Sigmoid colon (tissue), 7 donors: ENCODE measurements at places on chromosomes 6 and 20. TPM values are rescaled to one million over a fixed set of nuclear protein-coding genes. Genes with fewer than 3 reads are reported as not detected.

The LSM14B gene
- polyA plus RNA-seq: 16.9 TPM

The RBPJL gene
- polyA plus RNA-seq: not detected

The USP49 gene
- 0.60 TPM for polyA plus RNA-seq

The EBF4 gene
- polyA plus RNA-seq: 1.2 TPM

The CLPSL1 gene
- not detected for polyA plus RNA-seq

The SLC16A10 gene
- 1.2 TPM for polyA plus RNA-seq

The SNAP25 gene
- 6.8 TPM for polyA plus RNA-seq

The SCGN gene
- 4.8 TPM for polyA plus RNA-seq

The TNFRSF6B gene
- polyA plus RNA-seq: 1.2 TPM

DNA sequence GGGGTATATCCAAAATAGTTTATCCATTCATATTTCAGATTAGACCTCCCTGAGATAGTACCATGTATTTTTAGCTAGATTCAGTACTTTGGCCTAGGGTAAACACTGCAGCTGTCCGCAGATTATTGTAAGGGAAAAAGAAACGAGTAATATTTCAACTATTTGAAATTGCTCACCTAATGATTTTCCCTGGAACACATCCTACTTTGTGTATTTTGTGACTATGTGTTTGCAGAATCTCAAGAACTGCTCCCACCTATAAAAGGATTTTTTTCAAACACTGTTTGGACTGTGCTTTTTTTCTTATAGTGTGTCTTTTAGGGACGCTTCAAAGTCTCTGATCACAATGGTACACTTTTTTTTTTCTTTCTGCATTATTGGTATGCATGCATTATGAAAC lies 42.3 kb downstream of the RGS17 start:
- no peaks in the 10 kb centered on the region for H3K27me3 ChIP-seq
- DNase-seq: no peak
- no peak overlapping the region for H3K4me3 ChIP-seq
- no peak overlapping the region for H3K27ac ChIP-seq
- H3K36me3 ChIP-seq: no peaks in the 10 kb centered on the region
- peaks cover 12% of the 10 kb centered on the region for H3K4me1 ChIP-seq

DNA sequence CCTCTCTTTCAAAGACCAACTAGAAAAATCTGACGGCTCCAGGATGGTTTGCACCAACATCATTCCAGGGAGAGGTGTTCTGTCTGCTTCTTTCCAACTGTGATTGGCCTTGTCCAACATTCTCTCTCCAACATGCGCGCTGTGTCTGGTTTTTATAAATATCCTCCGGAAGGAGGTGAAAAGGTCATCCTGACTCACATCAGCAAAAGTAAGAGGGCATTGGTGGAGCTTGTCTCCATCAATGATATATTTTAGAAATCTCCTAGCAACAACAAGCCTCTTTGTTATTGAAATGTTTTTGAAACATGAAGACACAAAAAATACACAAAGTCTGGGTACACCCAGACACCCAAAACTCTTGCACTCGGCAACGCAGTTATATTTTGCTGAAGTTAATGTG lies 475.3 kb upstream of the JARID2 start:
- no peaks in the 10 kb centered on the region for H3K36me3 ChIP-seq
- H3K27me3 ChIP-seq: no peaks in the 10 kb centered on the region
- H3K4me1 ChIP-seq: peaks cover 5% of the 10 kb centered on the region
- no peak overlapping the region for H3K4me3 ChIP-seq
- DNase-seq: no peak
- no peak overlapping the region for H3K27ac ChIP-seq

- H3K4me1 ChIP-seq: peaks cover 8% of the 10 kb centered on the region
- no peaks in the 10 kb centered on the region for H3K36me3 ChIP-seq
- H3K27me3 ChIP-seq: no peaks in the 10 kb centered on the region
- no peak overlapping the region for H3K4me3 ChIP-seq
- DNase-seq: no peak
- no peak overlapping the region for H3K27ac ChIP-seq
Observed at GRCh38 chr6:168216117-168216516, 103.5 kb downstream of the DACT2 start.

- no peak for DNase-seq
- H3K4me1 ChIP-seq: no peaks in the 10 kb centered on the region
- no peaks in the 10 kb centered on the region for H3K27me3 ChIP-seq
- H3K4me3 ChIP-seq: no peak overlapping the region
Observed at GRCh38 chr20:1033751-1034414, 31.8 kb upstream of the RSPO4 start.

DNA sequence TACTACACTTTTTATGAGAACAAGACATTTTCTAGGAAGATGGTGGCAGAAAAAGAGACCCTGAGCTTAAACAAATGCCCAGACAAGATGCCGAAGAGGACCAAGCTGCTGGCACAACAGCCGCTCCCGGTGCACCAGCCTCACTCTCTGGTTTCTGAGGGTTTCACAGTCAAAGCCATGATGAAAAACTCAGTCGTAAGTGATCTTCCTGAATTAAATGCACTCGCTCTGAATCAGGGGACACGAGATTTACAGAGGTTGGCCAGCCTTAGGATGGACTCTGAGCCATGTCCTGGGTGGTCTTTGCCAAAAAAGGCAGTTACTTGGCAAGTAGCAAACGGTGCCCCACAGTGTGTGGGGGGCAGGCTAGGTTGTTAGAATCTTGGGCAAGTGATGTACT lies 423 bp downstream of the PACRG start:
- no peaks in the 10 kb centered on the region for H3K36me3 ChIP-seq
- H3K4me3 ChIP-seq: peak overlapping the region; percentile 98
- peaks cover 17% of the 10 kb centered on the region for H3K4me1 ChIP-seq
- DNase-seq: no peak

GRCh38 chr6:113120224-113120581 lies 736.9 kb upstream of the MARCKS start:
- no peaks in the 10 kb centered on the region for H3K4me1 ChIP-seq
- H3K36me3 ChIP-seq: no peaks in the 10 kb centered on the region
- H3K27ac ChIP-seq: no peak overlapping the region
- no peak for DNase-seq

DNA sequence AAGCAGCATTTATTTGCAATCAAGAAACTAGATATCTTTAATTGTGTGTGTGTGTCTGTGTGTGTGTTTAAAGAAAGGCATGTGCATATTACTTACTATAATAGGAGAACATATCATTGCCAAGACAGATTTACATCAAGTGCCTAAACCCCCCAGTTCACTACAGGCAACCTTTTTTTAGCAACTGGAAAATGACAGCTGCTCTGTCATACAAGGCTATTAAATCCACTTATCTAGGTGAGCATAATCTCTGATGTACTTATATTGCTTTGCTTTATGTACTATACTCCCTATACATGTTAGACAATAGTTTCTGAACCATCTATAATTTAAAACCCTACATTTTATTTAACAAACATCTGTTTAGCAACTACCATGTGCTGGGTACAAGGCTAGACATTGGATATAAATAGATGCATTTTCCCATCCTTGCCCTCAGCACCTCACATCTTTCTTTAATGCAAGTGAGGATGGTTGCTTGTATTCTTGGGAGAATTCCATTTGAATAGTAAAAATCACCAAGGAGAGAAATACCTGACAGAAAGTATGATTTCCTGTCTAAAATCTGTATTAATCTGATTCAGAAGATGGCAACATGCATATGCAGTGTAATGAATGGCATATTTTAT lies 398.3 kb downstream of the LAMA2 start:
- H3K27me3 ChIP-seq: no peaks in the 10 kb centered on the region
- no peak for DNase-seq
- no peaks in the 10 kb centered on the region for H3K4me1 ChIP-seq
- no peak overlapping the region for H3K27ac ChIP-seq

GRCh38 chr6:133623621-133624020 lies 265.3 kb upstream of the TCF21 start:
- DNase-seq: no peak
- H3K4me3 ChIP-seq: no peak overlapping the region
- no peaks in the 10 kb centered on the region for H3K27me3 ChIP-seq

- no peak for DNase-seq
- H3K4me3 ChIP-seq: no peak within 1 kb of the TSS
- peaks cover 18% of the 10 kb centered on the region for H3K4me1 ChIP-seq
- peaks cover 36% of the 10 kb centered on the region for H3K27me3 ChIP-seq
Observed at GRCh38 chr20:59603781-59604541, at the start of gene PHACTR3. TSS of gene PHACTR3 (plus strand) at chr20:59604540. CDS start at chr20:59605015, 475 bp downstream.

DNA sequence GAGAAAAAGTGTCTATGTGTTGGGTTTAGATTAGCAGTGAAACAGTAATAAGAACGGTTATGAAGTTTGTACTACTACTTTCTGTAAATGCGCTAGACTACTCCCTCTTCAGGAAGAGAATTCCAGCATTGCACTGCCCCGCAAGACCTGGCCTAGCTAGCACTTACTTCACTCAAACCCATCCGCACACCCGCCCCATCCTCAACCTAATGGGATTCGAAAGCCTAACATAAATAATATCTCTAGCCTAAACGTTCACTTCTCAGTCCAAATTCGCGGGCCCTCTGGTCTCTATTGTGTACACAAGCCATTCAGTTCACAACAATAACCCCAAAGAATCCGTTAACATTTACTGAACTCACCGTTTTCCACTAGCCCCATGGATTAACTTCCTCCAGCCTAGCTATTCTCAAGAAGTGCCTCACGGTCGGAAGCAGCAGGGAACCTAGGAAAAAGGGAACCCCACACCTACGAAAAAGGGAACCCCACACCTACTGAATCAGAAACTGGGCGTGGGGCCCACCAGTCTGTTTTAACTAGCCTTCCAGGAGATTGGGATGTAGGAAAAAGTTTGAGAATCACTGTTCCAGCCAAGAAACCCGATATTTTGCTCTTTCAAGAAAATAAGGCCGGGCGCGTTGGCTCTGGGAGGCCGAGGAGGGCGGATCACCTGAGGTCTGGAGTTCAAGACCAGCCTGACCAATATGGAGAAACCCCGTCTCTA lies 45.4 kb upstream of the BTN3A2 start:
- H3K27ac ChIP-seq: no peak overlapping the region
- peaks cover 43% of the 10 kb centered on the region for H3K27me3 ChIP-seq
- no peak for DNase-seq
- H3K4me3 ChIP-seq: no peak overlapping the region

DNA sequence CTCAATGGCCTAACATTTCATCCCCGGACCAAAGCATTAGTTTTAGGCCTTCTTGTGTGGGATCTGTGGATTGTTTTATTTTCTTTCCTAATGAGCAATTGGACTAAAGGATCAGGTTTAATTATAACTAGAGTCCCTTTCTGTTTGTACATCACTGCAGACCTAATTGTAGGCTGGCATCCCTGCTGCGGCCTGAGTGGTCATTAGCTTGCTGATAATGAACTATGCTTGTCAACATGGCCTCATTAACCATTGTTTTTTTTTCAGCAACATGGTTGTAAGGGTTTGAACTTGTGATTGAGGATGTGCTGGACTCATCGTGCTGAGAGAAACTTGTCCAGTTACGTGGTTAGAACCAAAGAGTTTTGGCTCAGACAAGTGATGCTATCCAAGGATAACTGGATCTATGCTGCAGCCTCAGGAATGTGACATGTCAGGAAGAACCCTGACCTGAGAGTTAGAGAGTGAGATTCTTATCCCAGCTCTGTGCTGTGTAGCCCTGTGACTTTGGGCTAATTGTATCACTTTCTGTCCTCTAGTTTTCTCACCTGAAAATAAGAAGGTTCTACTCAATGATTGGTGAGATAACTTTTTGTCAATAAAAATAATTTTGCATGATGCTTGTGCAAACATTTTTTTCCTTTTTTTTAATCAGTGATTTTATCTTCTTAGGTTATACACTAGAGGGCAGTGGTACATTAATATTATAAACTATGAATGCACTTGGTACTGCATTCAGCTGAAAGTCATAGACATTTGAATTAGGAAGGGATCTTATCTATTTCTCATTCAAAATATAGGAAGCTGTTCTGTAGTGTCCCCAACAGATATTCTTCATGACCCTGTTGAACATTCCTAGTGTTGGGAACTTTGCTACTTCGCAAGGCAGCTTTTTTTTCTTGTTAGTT lies 140.9 kb downstream of the RNF144B start:
- no peaks in the 10 kb centered on the region for H3K36me3 ChIP-seq
- H3K4me1 ChIP-seq: no peaks in the 10 kb centered on the region
- DNase-seq: no peak
- no peak overlapping the region for H3K4me3 ChIP-seq
- H3K27me3 ChIP-seq: no peaks in the 10 kb centered on the region

DNA sequence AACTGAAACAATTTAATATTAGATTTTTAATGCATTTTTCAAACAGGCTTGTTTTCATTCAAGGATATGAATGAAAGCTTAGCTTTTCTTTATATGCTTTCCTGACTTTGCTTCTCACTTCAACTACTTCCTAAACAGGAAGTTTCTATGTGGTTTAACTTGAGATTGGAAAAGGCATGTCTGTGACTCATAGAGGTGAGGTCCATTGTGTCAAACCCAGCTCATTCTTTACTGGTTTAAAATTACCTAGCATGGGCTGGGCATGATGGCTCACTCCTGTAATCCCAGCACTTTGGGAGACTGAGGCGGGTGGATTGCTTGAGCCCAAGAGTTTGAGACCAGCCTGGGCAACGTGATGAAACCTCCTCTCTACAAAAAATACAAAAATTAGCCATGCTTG lies 34.4 kb downstream of the EFHC1 start:
- H3K27me3 ChIP-seq: no peaks in the 10 kb centered on the region
- no peak for DNase-seq
- no peaks in the 10 kb centered on the region for H3K4me1 ChIP-seq
- H3K4me3 ChIP-seq: no peak overlapping the region
- no peaks in the 10 kb centered on the region for H3K36me3 ChIP-seq

DNA sequence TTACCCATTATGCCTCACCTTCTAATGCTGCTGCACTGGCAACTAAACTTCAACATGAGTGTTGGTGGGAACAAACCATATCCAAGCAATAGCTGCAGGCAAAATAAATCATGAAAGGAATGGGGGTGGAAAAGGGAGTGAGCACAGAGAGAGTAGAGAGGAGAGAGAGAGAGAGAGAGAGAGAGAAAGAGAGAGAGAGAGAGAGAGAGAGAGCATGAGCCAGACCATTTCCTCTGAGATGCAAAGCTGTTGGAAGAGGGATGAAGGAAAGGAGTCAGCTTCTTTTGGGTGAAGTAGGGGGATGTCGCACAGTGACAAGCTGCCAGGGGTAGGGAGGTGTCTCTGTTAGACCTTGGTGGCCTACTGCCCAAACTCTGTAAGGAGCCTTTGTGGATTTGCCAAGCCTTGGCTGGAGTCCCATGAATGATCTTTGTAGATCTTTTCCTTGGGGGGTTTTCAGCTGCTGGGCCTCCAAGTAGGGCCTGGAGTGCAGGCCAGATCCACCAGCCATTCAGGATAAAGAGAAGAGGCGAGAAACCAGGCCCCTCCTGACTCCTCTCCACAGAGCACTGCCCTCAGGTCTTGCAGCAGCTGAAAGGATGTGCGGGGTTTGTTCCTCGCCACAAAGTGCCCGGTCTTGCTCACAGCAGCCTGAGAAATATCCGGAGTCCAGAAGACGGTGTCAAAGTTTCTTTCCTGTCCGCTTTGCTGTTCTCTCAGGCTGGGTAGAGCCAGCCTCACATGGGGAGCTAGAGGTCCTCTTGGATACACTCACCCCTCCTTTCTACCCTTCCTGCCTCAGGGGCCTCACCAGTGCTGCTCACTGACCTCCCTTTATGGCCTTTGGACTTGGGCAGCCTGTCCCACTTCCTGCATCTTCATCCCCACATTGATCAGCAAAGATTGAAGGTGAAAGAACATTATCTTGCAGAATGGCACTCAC lies 17.8 kb downstream of the BTBD3 start:
- DNase-seq: no peak
- H3K27me3 ChIP-seq: no peaks in the 10 kb centered on the region
- H3K4me1 ChIP-seq: no peaks in the 10 kb centered on the region
- no peaks in the 10 kb centered on the region for H3K36me3 ChIP-seq
